ENCODE measurements at places on chromosomes 5 and 9.

DNA sequence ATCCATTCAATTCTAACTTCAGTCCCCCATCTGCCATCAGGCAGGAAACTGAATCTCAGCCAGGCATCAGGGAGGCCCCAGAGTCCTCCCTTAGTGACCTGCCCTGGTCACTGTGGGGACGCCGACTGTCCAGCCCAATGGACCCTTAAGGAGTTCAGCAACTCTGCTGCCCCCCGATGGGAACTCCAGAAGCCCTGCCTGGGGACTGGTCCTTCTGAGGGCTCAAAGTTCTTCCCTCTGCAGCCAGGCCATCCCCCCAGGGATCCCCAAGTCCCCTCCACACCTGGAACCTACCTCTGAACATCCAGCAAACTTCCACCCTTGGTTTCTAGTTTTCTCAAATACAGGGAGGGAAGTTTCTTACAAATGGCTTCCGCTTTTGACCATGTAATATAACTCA, 76.8 kb downstream of the UBE2QL1 start:
- H3K27ac ChIP-seq = no peak overlapping the region
- DNase-seq = no peak
- no peaks in the 10 kb centered on the region for H3K4me1 ChIP-seq
- H3K36me3 ChIP-seq = no peaks in the 10 kb centered on the region

- no peaks in the 10 kb centered on the region for H3K4me1 ChIP-seq
- no peaks in the 10 kb centered on the region for H3K27me3 ChIP-seq
- H3K4me3 ChIP-seq = no peak overlapping the region
- no peaks in the 10 kb centered on the region for H3K36me3 ChIP-seq
- no peak overlapping the region for H3K27ac ChIP-seq
- DNase-seq = no peak
Measured at GRCh38 chr5:165502893-165503691, 1997.7 kb downstream of the MAT2B start.

GRCh38 chr5:93590493-93590892, 7.5 kb downstream of the NR2F1 start:
- H3K27me3 ChIP-seq = peaks cover 66% of the 10 kb centered on the region
- H3K4me1 ChIP-seq = peaks cover 18% of the 10 kb centered on the region
- H3K4me3 ChIP-seq = no peak overlapping the region
- H3K27ac ChIP-seq = no peak overlapping the region

- H3K4me3 ChIP-seq = no peak overlapping the region
- H3K4me1 ChIP-seq = peaks cover 5% of the 10 kb centered on the region
- H3K36me3 ChIP-seq = no peaks in the 10 kb centered on the region
- H3K27ac ChIP-seq = no peak overlapping the region
- DNase-seq = no peak
Measured at GRCh38 chr5:158485047-158485446, 614.7 kb downstream of the EBF1 start.

DNA sequence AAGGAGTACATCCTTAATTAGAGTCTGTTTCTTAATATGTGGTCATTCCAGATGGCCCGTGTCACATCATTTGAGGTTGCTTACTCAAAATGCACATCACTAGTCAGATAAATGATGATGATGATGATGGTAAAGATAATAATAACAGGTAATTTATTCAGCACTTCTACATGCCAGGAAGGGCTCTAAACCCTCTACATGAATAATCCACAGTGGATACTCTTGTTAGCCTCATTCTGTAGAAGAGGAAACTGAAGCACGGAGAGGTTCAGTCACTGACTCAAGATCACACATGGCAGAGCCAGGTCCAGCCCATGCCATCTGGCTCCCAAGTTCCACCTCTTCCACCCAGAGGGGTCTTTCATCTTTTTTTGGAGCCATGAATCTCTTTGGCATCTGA, 11.7 kb downstream of the SH3PXD2B start:
- no peak for DNase-seq
- H3K27ac ChIP-seq = no peak overlapping the region
- no peaks in the 10 kb centered on the region for H3K4me1 ChIP-seq
- peaks cover 37% of the 10 kb centered on the region for H3K27me3 ChIP-seq

- no peak overlapping the region for H3K27ac ChIP-seq
- H3K4me3 ChIP-seq = no peak overlapping the region
- no peaks in the 10 kb centered on the region for H3K4me1 ChIP-seq
- no peaks in the 10 kb centered on the region for H3K27me3 ChIP-seq
- H3K36me3 ChIP-seq = no peaks in the 10 kb centered on the region
Measured at GRCh38 chr5:122701640-122702523, 73.0 kb upstream of the SNX2 start.

DNA sequence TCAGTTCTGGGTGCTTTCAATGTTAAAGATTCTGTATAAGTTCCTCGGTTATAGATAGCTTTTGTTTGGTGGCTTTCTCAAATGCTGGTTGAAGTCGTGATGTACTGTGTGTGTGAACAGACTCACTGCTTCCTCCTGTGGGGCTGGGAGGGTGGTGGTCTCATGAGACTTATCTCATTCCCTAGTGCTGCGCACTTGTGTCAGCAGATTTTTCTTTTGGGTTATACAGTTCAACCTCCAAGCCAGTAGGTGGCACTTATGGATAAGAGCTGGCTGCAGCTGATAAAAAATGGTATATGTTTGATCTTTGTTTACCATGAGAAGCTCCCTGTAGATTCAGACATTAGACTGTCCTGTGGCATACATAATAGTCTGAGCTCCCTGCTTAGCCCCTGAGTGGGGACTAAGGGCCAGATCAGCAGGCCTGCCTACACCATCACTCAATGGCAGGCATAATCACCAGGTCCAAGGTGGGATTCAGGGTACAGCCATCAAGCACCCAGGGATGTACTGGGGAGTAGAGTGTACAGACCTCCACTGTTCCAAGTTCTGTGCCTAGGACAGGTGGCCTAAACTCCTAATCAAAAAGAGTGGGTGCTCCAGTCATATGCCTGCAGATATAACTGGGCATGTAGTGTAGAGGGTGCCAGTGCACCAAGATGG, 174.2 kb downstream of the OXCT1 start:
- H3K36me3 ChIP-seq = no peaks in the 10 kb centered on the region
- no peak overlapping the region for H3K4me3 ChIP-seq
- H3K27ac ChIP-seq = no peak overlapping the region
- no peaks in the 10 kb centered on the region for H3K4me1 ChIP-seq
- H3K27me3 ChIP-seq = peaks cover 11% of the 10 kb centered on the region

DNA sequence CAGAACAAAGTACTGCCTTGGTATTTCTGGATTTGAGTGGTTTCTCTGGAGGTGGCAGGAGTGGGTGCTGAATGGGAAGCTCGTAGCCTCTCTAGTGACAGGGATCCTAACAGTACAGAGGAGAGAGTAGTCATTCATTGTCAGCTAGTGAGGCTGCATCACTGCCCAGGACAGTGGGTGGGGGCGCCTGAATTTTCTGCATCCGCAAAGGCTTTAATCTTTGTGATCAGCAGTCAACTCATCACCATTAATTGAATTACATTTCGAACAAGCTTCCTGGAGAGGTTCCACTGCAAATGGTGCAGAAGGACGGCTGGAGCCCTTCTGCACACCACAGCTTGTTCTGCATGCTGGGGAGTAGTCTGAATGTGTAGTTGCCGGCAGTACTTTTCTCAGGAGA, 77.5 kb downstream of the HSPA4 start:
- no peak overlapping the region for H3K27ac ChIP-seq
- DNase-seq = no peak
- no peaks in the 10 kb centered on the region for H3K36me3 ChIP-seq
- H3K4me3 ChIP-seq = no peak overlapping the region

GRCh38 chr9:138006576-138007233, 129.1 kb downstream of the CACNA1B start:
- H3K4me1 ChIP-seq = no peaks in the 10 kb centered on the region
- no peak for DNase-seq
- H3K27me3 ChIP-seq = no peaks in the 10 kb centered on the region
- H3K4me3 ChIP-seq = no peak overlapping the region
- H3K36me3 ChIP-seq = no peaks in the 10 kb centered on the region

DNA sequence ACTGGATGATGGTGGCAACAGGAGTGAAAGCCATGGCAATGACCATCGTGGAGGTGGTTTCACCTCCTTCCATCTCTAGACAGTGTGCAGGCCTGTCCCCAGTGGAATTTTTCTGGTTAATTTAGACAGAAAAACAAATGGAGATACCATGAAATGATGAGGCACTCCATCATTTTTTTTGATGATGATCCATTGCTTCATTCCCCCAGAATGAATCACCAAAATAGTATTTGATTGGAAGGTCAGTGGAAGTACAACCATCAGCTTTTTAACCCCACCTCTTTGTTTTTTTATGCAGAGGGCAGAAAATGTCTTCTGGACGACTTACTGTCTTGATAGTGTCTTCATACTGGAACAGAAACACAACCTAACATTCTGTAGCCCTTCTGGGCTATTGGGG, 42.6 kb upstream of the ADRA1B start:
- no peaks in the 10 kb centered on the region for H3K4me1 ChIP-seq
- H3K27ac ChIP-seq = no peak overlapping the region
- no peaks in the 10 kb centered on the region for H3K36me3 ChIP-seq
- no peak overlapping the region for H3K4me3 ChIP-seq

- H3K27me3 ChIP-seq = no peaks in the 10 kb centered on the region
- no peak for DNase-seq
- H3K27ac ChIP-seq = no peak overlapping the region
- H3K4me3 ChIP-seq = no peak overlapping the region
Measured at GRCh38 chr5:43687275-43687674, 84.3 kb downstream of the NNT start.

DNA sequence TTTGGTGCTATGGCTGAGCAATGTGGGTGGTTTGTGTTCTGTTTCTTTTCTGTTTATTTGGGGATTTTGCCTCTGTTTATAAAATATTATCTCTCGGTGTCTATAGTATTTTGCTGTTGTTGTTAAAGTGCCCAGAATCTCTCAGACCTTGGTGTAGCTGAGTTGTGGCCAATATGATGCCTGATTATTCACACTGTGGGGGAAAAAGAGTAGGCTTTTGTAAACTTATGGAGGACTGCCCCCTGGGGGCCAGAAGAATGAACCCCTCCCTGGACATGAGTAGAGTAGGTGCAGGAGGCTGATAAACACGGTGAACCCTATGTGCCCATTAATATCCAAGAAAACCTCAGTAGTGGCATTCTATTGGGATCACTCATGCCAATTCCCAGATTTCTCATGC, 49.0 kb upstream of the DPYSL3 start:
- H3K4me1 ChIP-seq = no peaks in the 10 kb centered on the region
- H3K27me3 ChIP-seq = no peaks in the 10 kb centered on the region
- no peak overlapping the region for H3K4me3 ChIP-seq
- H3K27ac ChIP-seq = no peak overlapping the region
- no peaks in the 10 kb centered on the region for H3K36me3 ChIP-seq

DNA sequence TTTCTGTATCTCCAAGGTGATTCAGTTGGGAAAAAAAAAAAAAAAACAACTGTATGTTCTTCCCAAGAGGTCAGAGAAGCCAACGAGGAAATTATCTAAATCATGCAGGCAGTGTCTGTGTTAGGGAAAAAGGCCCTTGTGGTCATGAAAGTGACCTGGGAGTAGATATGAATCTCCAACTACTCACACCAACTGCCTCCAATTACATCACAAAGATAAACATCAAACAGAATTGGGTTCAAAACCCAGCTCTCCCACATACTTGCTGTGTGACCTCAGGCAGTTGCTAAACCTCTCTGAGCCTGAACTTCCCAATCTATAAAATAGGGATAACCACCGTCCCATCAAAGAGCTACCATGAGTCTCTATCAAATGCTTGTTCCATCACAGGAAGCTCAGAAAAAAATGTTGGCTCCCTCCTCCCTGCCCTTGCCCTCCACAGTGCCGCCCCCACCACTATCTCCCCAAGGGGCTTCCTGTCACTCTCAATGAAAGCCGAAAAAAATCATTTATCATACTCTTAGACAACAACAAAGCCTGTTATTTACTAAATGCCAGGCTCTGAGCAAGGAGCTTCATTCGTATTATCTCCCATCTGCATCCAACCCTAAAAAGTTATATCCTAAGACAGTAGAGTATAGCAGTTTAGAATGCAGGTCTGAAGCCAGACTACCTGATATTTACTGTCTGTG, 42.9 kb downstream of the CDK5RAP2 start:
- peaks cover 84% of the 10 kb centered on the region for H3K36me3 ChIP-seq
- no peaks in the 10 kb centered on the region for H3K4me1 ChIP-seq
- no peak overlapping the region for H3K4me3 ChIP-seq
- no peaks in the 10 kb centered on the region for H3K27me3 ChIP-seq
- H3K27ac ChIP-seq = no peak overlapping the region

GRCh38 chr9:72254901-72255545, 105.8 kb downstream of the GDA start:
- H3K36me3 ChIP-seq = no peaks in the 10 kb centered on the region
- no peak for DNase-seq
- H3K4me3 ChIP-seq = no peak overlapping the region
- peaks cover 25% of the 10 kb centered on the region for H3K27me3 ChIP-seq

DNA sequence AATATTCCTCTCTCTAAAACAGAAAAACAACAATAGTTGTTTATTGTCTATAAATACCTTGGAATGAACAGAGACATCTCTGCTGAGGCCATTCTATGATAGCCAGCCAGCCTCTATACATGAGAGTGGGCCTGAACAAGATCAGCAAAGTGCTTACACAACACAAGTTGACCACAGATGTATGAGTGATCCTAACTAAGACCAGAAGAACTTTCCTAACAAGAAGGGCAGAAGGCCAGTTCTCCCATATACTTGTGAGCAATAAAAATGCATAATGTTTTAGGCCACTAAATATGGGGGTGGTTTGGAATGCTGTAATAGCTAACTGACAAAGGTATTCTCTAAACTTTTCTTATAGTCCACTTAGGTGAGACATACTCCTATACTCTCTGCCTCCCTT, 345.7 kb downstream of the SPATA31D1 start:
- no peak for DNase-seq
- no peaks in the 10 kb centered on the region for H3K27me3 ChIP-seq
- H3K27ac ChIP-seq = no peak overlapping the region
- H3K4me1 ChIP-seq = no peaks in the 10 kb centered on the region
- H3K36me3 ChIP-seq = no peaks in the 10 kb centered on the region

GRCh38 chr9:24462951-24463350, 82.7 kb downstream of the IZUMO3 start:
- H3K4me3 ChIP-seq = no peak overlapping the region
- no peaks in the 10 kb centered on the region for H3K4me1 ChIP-seq
- H3K36me3 ChIP-seq = no peaks in the 10 kb centered on the region

- no peaks in the 10 kb centered on the region for H3K4me1 ChIP-seq
- H3K36me3 ChIP-seq = peaks cover 21% of the 10 kb centered on the region
- no peak for DNase-seq
- H3K27ac ChIP-seq = no peak overlapping the region
- no peaks in the 10 kb centered on the region for H3K27me3 ChIP-seq
- no peak overlapping the region for H3K4me3 ChIP-seq
Measured at GRCh38 chr5:94693043-94693822, 74.8 kb downstream of the SLF1 start.

DNA sequence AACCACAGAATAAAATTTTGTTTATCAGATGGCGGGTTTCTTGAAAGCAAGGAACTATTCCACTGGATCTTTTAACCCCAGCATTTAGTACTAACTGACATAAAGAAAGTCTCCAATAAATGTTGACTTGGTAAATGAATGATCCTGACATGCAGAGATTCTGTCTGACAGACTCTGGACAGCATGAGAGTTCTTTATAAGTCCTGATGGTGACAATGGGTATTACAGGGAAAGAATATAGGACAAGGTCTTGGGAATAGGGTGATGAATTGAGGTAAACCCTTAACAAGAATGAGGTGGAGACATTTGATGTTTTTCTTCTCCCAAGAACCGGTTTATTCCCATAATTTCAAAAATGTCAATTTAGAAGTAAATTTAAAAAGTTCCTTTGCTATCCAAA, 453.9 kb downstream of the TUSC1 start:
- no peaks in the 10 kb centered on the region for H3K36me3 ChIP-seq
- H3K4me1 ChIP-seq = no peaks in the 10 kb centered on the region
- H3K4me3 ChIP-seq = no peak overlapping the region
- no peak for DNase-seq
- H3K27ac ChIP-seq = no peak overlapping the region
